Left renal pelvis (tissue), 4 donors: ENCODE measurements at places on chromosomes 12 and 14.
A peak's percentile ranks its signal among the peaks of the same experiment; 100 is the strongest.

DNA sequence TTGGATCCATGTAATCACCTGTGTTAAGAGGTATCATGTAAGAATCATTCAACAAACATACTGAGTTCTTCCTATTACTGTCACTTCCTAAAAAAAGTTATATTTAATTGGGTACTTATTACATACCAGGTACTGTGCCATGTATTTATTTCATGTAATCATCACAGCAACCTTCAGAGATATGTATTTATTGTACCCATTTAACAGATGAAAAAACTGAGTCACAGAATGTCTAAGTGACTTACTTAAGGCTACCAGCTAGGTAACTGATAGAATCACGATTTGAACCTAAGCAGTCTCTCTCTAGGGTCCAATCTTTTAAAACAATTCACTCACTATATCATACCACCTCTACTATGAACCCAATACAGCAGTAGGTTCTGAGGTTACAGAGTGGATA lies 2.0 kb downstream of the PSME2 start:
- no peak for DNase-seq

DNA sequence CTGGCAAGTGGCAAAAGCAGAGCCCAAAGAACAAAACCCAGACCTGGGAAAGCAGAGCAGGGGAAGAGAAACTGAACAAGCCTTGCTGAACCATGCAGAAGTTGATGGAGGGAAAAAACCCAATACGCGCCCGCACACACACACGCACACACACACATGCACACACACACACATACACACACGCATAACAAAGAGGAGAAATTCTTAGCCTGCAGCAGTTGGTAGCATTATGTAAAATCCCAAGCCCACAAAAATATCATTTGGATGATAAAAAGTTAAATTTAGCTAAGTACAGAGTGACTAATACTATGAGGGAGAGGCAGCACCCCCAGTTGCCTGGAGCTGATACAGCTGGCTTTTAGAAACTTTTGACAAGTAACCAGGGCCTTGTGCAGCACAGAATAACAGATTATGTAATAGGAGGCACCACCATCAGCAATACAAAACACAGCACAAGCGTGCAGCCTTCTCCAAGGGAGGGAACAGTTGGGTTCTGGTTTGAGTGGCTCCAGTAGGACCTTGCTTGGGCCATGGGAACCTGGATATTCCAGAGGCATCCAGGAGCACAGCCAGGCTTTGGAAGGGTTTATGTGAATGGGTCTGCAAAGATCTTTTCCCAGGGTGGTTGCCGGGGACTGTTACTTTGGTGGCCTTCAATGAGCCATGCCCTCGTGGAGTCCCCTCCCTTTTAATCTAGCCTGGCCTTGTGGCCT lies 35.3 kb downstream of the PITPNM2 start:
- no peak for DNase-seq

DNA sequence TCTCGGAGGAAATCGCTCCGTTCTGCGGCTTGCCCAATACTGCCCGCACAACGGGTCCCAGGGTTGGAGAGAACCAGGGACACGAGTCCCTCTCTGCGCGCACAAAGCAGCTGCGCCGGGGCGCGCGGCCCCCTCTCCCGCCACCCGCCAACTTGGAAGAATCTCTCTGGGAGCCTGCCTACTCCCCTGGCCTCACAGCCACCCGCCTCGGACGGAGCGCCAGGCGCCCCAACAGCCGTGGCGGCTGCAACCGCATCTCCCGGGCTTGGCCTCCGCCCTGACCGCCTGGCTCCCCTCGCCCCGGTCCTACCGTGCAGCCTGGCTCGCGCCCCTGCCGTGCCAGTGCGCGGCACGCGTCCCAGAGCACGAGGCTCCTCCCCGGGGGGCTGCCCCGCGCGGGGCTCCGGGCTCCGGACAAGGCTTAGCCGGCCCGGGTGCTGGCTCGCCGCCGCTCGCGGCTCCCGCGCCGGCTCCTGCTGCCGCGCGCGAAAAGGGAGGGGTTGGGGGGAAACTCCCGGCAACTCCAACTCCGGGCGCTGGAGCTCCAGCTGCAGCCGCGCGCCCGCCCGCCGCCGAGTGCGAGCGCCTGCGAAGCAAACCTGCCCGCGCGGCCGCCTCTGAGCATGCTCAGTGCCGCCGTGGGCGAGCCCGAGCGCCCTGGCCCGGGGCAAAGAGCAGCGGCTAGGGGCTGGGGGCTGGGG lies at the start of gene STXBP6:
Gene STXBP6, minus strand, starts transcription at position 580 of the 701 bp plus-strand sequence. CDS start 75,329 bp downstream, outside the sequence.
- peak; percentile 53 for DNase-seq

DNA sequence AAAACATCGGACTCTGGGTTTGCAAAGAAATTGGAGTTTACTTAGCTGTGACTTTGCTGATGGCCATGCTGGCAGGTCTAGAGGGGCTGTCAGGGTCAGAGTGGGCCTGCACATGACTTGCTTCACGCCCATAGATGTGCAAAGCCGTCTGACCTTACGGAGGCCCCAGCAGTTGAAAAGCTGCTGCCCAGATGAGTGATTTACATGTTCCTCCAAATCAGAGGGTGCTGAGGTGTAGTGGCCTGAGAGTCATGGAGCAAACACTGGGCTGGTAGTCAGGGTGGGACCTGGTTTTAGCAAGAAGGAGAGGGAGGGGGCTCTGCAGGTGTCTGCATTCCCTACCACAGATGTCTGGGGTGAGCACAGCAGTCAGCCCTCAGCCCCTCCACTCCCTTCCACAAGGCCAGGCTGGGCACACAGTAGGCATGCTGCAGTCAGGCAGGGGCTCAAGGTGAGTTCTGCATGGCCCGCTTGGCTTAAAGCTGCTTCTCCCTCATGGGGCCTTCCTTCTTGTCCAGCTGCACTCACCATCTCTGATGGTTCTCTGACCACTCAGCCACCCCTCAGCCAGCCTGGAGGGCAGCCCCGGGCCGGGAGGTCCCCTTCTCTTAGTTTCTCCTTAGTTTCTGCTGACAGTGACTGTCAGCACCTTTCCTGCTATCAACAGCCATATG lies 34.2 kb upstream of the EML1 start:
- DNase-seq, result no peak

- no peak for DNase-seq
Observed at GRCh38 chr14:105142651-105143450, 25.7 kb downstream of the JAG2 start.
